ENCODE measurements at places on chromosomes 1 and 21.

DNA sequence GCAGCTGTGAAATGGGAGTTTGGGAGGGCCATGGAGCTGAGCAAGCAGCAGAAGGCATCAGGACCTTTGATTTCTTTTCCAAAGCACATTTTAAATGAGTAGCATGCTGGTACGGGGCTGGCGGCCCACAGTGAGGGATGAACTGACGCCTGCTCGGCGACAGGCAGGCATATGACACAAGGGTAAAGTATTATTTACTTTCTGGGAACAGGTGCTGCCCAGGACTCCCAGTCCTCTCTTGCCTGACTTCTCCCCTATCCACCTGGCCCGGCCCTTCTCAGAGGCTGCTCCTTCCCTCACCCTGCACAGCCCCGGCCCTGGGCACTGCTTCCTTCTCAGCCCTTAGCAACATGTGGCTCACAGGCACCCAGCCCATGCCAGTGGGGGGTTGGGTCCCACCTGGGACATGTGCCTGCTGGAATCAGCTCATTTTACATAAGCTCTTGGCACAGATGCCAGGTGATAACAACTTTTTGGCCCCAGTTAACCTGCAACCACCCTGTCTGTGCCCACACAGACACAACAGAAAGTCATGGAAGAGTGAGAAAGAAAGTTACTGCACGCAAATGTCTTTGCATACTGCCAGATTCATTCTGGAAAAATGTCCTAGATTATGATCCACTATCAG lies 112.3 kb upstream of the GADD45A start:
- DNase-seq = no peak

- DNase-seq = no peak
Measured at GRCh38 chr1:202615501-202616354, 94.5 kb downstream of the SYT2 start.

GRCh38 chr1:9320520-9321479 lies 28.1 kb downstream of the SPSB1 start:
- no peak for DNase-seq

- no peak for DNase-seq
Measured at GRCh38 chr1:36831186-36831810, 203.0 kb downstream of the GRIK3 start.

DNA sequence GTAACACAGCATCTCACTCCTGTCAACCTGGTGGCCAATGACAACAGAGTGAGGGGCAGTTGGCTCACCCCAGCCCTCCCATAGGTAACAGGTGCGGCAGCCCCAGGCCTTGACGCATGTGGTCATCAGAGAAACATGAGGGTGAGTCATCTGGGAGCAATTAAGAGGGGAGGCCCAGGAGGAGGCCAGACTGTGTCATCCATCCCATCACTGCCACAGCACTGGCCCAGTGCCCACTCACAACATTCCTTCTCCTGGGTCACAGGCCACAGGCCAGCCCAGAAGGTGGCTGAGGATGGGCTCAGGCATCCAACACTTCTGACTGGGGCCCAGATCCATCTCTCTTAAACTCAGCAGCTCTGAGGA lies 17.1 kb downstream of the TEX35 start:
- no peak for DNase-seq

DNA sequence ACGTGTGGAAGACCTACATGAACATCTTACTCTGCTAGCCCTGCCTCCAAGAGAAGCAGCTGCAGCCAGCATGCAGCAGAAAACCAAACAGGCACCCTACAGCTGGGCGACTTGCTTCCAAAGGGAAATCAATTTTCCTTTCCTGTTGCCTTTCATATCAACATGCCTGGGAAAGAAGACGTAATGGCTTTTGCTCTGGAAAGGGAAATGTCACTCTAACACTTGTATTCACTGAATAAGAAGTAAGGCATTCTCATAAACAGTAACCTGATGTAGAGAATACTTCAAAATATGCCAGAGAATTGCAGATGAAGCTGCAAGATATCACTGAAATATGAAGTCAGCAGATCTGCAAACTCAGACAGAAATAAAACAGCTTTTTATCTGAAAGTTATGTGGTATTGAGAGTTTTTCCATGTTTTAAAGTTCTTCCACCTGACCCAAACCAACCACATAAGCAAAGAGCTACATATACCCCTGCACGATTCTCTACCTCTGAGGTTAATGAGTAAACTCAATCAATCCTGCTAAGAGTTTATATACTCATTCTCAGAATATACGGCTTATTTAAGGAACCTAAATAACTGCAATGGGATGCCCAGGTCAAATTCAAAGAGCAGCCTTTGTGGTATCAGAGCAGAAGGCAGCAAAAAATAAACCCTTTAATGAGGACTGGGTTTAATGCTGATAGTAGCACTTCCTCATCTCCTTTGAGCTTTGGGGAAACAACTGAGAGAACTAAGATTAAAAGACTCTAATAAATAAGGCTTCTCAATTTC lies 150.9 kb downstream of the RERE start:
- no peak for DNase-seq

DNA sequence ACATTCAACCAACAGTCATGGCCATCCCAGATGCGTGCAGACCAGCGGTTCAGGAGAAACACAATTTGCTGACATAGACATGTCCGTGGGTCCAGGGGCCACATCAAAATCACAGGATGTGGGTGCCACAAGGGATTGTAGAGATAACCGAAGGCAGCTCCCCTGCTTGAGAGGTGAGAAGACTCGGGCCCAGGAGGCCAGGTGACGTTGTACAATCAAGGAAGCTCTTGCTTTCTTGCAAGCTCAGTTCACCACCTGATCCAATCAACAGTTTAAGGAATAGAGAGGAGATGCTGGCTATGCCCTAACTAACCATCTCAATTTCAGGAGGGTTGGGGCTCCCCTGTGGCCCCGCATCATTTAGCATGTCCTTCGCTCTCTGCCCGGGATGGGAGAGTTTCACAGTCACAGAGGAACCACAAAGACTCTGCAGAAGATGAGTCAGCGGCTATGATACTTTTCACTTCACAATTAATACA lies 19.5 kb downstream of the UBASH3A start:
- no peak for DNase-seq

GRCh38 chr1:174204697-174205308 lies 45.5 kb downstream of the RABGAP1L start:
- no peak for DNase-seq

GRCh38 chr21:31022306-31022705 lies 16.0 kb downstream of the KRTAP19-8 start:
- no peak for DNase-seq

GRCh38 chr1:31605908-31606427 lies 11.5 kb upstream of the HCRTR1 start:
- DNase-seq = no peak

- no peak for DNase-seq
Measured at GRCh38 chr1:230794431-230794830, 47.2 kb downstream of the CAPN9 start.

DNA sequence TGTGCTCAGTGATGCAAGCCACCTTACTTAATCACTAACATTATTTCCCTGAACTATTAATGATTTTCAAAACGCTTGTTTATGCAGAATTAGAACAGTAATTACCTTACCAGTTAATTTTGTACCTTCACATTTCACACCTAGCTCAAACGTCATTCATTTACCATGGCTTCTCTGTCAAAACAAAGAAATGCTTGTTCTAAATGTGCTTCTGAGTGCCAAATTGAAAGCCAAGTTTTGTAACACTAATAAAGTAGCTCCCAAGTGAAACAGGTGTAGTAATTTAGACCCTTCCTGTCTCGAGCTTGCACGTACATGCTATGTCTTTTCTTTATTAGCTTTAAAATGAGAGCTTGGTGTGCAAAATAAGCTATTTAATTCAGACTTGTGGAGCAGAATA lies 533.7 kb upstream of the PKN2 start:
- no peak for DNase-seq

GRCh38 chr1:109761227-109762038 lies 2.3 kb downstream of the EPS8L3 start:
- no peak for DNase-seq

DNA sequence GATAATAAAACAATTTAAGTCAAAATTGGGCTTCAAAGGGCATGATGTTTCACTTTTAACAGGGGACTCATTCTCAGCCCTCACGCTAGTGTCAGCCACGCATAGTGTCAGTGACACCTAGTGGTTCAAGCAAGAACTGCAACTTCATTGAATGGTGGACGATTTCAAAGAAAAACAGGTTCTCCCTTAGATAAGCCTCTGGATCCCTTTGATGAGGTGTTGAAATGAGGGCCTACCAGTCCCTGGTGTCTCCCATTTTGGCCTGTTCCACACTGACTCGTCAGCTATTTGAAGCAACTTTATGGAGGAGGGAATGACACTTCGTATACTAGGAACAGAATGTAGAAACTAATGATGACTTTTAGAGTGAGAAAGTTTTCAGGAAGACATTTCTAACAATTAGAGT lies 56.2 kb downstream of the FCRL5 start:
- no peak for DNase-seq

DNA sequence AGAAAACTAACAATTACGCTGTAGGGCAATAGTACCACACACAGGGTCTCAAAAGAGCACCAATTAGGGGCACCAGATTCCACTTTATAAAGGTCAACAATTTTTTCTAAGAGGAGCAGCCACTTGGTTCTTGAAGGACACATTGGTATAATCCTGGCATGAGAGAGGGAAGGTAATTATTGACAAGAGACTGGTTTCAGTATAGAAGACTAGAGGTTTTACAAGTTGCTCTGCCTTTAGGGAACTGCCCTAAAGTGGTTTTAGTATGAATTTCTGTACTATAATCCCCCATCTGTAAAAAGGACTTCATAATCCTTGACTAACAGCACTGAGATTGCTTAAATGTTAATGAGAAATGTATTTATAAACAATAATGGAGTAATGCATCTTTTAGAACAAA lies 648.5 kb upstream of the PTBP2 start:
- DNase-seq = no peak

DNA sequence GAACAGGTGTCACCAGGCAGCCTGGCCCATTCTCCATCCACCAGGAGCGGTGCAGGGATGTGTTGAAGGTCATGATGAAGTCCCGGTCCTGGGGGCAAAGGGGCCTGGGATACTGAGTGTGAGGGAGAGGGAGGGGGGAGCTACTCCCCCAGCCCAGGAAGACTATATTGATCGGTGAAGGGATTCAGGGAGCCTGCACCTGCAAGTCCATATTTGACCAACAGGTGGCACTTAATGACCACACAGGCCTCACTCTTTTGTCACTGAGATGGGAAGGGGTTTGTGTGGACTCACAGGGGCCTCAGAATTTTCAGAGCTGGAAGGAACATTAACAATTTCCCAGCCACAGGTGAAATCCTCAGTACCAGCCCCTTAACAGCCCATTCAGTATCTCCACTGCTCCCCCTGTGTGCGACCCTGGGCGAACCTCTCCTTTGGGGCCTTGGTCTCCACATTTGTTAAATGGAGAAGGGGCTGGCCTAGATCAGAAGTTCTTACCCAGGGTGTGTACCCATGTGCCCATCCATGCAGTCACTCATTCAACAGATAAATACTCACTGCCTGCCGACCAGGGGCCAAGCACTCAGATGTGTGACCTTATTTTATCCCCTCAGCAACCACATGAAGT lies 55.6 kb downstream of the NKAIN1 start:
- no peak for DNase-seq

DNA sequence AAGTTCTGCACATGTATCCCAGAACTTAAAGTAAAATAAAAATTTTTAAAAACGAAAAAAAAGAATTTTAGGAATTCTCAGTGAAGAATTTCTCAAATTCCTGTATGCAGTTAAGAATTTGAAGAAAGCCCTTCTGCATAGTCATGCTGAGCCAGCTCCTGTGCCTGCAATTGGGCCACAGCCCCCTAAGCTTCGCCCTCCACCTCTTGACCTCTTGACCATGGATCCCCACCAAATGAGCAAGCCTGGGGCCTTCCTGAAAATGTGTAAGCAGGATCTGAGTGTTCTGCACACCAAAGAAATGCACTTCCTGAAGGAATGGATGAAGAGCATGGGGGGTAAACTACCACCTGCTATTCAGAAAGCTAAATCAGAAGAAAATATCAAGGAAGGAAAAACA lies 52.0 kb downstream of the NBPF6 start:
- DNase-seq = no peak

DNA sequence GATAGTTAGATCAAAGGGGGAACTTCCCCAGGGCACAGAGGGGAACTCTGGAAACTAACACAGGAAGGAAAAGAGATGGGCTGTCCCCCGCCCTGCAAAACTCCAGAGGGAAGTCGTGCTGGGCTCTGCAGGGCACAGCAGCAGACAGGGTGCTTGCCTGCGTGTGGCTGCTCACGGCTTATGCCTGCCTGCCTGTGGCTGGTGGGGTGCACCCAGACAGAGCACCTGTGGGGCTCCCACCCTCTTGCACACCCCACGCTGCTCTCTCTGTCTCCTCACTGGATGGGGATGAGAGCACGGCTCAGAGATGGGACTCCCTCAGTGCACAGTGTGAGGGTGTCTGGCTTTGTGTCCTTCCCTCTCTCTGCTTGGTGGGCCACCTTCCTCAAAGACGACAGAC lies 13.5 kb upstream of the ETV3L start:
- no peak for DNase-seq

DNA sequence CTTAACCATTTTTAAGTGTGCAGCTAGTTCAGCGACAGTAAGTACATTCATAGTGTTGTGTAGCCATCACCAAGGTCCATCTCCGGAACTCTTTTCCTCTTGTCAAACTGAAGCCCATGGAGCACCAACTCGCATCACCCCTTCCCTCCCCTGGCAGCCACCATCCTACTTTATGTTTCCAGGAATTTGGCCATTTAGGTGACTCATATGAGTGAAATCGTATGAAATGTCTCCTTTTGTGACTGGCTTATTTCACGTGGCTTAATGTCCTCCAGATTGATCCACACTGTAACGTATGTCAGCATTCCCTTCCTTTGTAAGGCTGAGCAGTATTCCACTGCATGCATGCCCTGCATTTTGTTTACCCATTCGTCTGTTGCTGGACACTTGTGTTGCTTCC lies 2.5 kb downstream of the COL6A2 start:
- DNase-seq = no peak

- DNase-seq = peak; percentile 35
Measured at GRCh38 chr1:110554871-110555801, 36.2 kb upstream of the KCNA10 start.

GRCh38 chr1:116911779-116912469 lies 2.2 kb downstream of the PTGFRN start:
- DNase-seq = no peak

GRCh38 chr1:79679916-79680315 lies 673.4 kb upstream of the ADGRL4 start:
- DNase-seq = no peak

DNA sequence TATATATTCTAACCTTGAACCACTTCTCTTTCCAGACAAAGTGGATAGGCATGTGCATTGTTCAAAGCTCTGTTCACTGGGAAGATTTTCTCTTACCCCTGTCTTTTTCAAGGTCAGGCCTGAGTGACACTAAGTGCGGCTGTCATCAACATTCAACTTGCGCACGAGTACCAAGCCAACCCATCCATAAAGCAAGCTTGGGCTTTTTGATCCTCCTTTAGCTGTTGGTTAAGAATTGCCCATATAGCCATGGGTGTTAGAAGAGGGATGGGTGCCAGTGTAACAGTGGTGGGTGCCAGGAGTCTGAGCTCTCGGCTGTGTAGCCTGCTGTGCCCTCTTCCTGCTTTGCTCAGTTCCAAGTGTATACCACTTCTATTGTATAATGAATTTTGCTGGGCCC lies 136.1 kb downstream of the GLUL start:
- DNase-seq = no peak

GRCh38 chr1:20224546-20224945 lies 38.2 kb upstream of the PLA2G2C start:
- no peak for DNase-seq
